PC-3 (cell line): ENCODE measurements at places on chromosomes 2 and 18.

- no peak for DNase-seq
These were observed 25.5 kb downstream of the CHST10 start for GRCh38 chr2:100391735-100392515.

- DNase-seq: no peak
These were observed 218.8 kb downstream of the SNTG2 start for GRCh38 chr2:1169291-1169949.

DNA sequence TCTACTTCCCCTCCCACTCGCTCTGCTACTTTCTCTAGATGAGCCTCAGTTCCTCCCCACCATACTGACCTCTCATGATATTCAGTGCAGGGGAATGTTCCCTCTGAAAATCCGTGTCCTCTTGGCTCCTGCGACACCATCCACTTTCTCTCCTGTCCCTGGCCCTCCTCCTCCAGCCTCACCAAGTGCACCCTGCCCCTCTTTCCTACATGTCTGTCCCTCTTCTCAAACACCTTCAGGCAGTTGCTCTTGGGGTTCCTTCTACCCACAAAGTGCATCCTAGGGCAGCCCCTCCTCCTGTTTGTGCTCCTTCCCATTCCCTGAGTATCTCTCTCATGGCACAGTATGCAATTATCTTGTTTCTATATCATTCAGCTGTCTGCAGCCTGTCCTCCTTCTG, 246.4 kb upstream of the RAB6C start:
- no peak for DNase-seq

- DNase-seq: no peak
These were observed 22.7 kb downstream of the RPRM start for GRCh38 chr2:153455861-153456260.

DNA sequence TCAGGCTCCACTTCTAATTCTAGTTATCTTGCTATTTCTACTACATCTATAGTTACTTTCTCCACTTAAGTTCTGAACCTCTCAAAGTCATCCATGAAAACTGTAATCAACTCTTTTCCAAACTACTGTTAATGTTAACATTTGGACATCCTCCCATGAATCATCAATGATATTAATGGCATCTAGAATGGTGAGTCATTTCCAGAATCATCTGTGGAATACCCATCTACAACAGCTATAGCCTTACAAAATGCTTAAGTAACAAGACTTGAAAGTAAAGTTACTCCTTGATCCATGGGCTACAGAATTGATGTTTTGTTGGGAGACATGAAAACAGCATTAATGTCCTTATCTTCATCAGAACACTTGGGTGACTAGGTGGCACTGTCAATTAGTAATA, 35.4 kb downstream of the BARD1 start:
- DNase-seq: peak; percentile 44

DNA sequence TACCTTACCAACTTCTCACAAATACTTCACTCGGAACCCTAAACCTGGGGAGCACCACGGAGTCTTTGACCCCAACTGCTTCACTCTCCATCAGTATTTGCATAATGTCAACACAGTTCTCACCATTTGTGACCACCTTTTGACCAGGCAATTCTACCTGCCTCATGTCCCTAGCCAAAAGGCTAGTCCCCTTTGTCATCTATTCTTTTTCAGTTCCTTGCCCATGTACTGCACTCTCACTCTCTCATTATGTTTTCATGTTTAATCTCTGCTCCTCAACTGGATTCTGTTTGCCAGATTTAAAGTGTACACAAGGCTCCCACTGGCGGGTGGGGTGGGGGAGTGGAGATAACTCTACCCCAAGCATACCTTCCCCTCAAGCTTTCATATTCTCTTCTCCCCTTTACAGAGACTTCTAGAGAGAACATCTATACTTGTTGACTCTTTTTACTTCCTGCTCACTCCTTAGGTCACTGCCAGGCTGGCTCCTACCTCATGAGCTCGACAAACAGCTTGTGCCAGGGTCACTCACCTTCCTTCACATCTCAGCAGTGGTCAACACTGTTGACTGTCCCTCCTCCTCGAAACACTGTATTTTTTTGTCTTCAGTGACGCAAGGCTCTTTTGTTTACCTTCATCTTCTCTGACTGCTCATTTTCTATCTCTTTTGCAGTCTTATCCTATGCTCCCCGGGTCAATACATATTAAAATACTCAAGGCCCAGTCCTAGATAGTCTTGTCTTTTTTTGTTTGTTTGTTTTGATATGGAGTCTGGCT, 88.7 kb upstream of the MAP4K3 start:
- DNase-seq: no peak

- peak; percentile 81 for DNase-seq
These were observed 7.1 kb downstream of the KCNE4 start for GRCh38 chr2:223058952-223059716.

DNA sequence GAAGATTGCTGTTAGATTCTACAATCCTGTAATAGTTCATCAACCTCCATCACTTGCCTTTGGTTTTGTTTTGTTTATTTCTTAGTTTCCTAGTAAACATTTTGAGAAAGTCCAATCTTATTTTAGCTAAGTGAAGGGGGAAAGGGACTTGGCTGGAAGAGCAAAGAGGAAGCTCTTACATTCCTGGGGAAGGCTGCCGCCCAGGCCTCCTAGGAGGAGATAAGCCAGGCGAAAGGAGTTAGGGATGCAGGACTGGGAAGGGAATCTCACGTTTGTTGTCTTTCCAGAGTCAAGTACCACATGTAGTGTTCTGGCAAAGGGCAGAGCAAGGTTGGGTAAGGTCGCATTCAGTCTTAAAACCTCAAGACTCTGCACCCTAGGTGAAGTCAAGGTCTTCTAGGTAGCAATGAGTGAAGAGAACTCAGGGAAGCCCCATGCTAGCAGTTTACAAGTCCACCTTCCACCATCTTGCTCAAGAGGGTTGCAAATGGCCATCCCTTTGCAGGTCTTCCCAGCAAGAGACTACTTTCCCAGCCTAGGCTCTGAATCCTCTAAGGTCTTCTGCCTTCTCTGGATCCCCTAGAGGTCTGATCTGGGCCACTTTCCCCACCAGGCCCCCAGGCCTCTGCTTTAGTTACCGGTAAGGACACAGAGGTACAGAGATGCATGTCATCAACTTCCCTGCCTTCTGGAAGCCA, 320.7 kb downstream of the CYP26B1 start:
- no peak for DNase-seq

- DNase-seq: peak; percentile 75
These were observed 336.3 kb downstream of the DYSF start for GRCh38 chr2:71789556-71790204.

DNA sequence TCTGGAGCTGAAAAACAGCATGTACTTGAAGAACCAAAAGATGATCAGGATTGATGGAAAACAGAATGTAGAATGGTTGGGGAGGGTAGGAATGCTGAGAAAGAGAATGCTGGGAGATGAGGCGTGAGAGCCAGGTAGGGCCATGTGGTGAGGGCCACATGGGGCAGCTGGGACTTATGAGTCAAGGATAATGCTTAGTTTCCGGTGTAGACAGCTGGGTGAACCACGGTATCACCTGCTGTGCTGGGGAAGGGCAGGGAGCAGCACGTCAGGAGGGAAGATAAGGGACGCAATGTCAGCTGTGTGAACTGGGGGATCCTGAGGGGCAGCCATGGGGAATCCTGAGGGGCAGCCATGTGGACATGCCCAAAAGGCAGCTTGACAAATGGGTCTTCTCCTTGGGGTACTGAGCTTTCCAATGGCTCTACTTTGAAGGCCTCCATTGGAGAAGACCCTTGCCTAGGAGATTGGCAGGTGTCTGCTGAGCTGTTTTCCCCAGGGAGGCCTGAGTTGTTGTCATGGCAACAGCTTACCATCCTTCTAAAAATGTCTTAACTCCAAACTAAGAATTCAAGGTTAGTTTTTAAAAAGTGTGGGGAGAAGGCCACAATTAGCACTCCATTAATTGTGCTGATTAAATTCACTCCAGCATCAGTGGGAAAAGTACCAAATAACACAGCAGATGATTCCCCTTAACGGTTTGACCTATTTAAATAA, 51.1 kb downstream of the MTHFD2 start:
- DNase-seq: no peak

- DNase-seq: no peak
These were observed 241.4 kb upstream of the SALL3 start for GRCh38 chr18:78738076-78738690.

DNA sequence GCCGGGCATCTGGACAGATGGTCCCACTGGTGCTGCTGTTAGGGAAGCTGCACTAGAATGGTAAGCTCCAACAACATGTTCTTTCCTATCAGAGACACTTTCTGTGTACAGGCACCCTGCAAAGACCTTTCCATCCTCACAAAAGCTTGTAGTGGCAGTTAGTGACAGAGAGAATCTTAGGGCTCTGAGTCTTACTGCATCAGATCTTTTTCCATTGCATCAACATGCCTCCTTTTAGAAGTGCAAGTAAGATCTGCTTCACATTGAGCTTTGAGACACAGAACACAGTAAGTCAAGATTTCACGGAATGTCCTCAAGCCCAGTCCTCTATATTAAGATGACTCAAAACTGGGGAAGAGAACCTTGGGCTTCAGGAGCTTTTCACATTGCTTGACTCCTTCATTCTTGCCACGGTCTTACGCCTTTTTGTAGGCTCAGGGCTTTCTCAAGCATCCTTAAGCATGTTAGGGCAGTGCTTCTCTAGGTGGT, 52.6 kb downstream of the ARL4C start:
- no peak for DNase-seq

DNA sequence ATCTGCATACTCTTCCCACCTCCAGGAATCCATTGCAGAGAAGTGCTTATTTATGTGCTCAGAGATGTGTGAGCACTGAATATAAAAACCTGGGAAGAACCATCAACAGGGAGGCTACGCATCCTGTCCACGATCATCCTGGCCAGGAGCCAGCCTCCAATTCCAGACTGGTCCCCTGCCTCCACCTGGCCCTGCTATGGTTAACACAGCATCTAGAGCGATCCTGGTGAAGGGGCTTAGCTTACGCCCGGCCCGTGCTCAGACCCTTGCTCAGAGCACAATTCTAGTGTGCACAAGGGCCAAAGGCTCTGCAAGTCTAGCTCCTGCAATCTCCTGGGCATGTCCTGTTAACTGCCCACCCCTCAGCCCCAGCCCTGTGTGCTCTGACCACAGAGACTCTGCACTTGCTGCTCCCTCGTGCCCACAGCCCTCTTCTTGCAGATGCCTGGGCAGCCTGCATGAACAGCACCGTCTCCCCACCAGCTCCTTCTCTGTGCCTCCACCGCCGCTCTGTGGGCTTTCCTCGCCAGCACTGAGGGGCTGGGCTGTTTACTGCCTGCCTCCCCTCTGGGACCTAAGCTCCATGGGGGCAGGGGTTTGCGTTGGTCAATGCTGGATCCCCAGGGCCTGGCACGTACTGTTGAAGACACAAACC, 6.5 kb downstream of the PER2 start:
- DNase-seq: no peak

DNA sequence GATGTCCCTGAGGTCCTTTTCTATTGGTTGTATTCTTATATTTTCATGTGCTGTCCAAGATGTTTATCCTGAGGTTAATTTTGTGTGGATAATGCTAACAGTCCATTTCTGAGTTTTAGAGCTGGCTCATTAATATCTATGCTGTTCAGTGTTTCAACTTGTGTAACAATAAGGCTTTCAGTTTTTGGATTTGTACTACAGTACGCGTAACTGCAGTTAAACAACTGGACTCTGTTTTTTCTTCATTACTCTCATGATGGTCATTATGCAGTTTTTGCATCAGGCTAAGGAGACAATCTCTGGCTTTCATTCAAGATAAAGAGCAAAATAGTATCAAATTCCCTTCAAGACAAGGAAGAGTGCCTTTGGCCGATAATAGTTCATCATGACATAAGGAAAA, 1364.8 kb downstream of the DPP10 start:
- DNase-seq: no peak

- peak; percentile 39 for DNase-seq
These were observed 675 bp downstream of the FZD5 start for GRCh38 chr2:207768866-207769596.

DNA sequence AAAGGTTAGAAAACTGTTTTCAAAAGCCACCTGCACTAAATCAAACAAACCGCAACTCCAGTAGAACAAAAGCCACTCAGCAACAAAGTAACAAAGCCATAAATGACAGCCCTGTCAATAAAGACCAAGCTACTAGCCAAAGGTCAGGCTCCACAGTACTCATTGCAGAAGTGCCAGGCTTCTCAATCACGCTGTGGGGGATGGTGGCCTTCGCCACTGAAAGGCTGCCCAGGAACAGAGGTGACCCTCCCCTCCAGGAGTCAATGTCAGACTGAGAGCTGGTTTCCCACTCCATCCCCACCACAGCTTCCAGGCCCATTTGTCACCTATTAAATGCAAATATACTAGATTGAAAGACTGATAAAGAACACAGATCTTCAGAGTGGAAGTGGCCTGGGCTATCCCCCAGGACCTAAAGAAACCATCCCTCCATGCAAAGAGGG, 5.9 kb downstream of the ATP8B1 start:
- peak; percentile 62 for DNase-seq

DNA sequence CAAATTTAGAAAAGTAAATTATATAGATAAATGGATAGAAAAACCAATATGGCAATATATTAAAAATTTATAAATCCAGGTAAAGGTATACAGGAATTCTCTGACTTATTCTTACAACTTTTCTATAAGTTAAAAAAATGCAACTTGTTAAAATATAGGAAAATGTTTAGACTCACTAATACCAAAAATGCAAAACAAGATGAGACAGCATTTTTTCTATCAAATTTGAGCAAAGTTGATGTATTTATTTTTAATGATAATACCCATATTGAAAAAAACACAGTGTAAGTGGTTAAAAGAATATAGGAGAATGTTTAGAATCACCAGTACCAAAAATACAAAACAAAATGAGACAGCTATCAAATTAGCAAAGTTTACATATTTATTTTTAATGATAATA, 35.7 kb downstream of the OSGEPL1 start:
- no peak for DNase-seq

DNA sequence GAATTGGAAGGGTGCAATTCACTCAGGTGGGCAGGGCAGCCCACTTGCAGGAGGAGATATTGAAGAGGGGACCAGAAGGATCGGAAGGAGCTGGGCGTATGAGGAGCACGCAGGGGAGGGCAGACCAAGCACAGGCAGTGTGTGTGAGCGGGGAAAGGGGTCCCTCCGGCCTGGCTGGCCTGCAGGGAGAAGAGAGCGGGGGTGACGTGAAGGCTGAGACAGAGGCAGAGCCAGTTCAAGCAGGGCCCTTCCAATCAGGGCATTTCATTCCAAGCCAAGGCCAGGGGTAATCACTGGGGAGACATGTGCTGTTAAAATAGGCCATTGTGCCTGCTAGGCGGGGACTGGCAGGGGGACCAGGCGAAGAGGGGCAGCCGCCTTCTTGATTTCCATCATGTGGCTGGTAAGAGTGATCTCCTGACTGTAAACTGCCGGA, 62.2 kb downstream of the ACKR3 start:
- DNase-seq: no peak

DNA sequence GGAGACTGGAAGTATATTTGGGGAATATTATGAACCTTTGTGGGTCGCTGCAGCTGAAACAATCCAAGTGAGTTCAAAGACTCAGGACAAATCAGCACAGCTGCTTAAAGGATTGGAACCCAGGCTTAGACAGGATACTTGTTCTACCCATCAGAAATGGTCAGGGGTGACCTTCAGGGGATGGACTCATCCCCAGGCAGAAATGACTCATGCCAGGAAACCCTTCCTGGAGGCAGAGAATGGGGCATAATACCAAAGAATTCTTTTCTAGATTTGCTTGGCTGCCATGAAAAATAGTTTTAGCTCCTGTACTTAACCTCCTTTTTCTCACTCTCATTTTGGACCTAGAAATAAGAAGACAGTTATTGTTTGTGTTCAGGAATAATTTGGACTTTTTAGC, 425.5 kb downstream of the TSN start:
- DNase-seq: no peak
